NB4 (cell line): ENCODE measurements at places on chromosomes 4 and X.
A peak's percentile ranks its signal among the peaks of the same experiment; 100 is the strongest.

GRCh38 chrX:23013366-23013765, 13.6 kb downstream of the DDX53 start:
- DNase-seq = no peak

- DNase-seq = no peak
Measured at GRCh38 chr4:89836897-89837384, at the start of gene SNCA. Gene SNCA (minus strand): TSS chr4:89837161. CDS start chr4:89835667, 1,494 bp downstream.

- DNase-seq = no peak
Measured at GRCh38 chr4:169268951-169269760, 1.6 kb downstream of the SH3RF1 start.

- no peak for DNase-seq
Measured at GRCh38 chr4:101322743-101323142, 24.6 kb downstream of the PPP3CA start.

GRCh38 chr4:6423575-6423974, 48.8 kb downstream of the PPP2R2C start:
- peak; percentile 26 for DNase-seq
